ENCODE measurements at places on chromosomes 2 and 18.

GRCh38 chr2:142848023-142848606 lies 29.3 kb upstream of the KYNU start:
- no peak for DNase-seq

DNA sequence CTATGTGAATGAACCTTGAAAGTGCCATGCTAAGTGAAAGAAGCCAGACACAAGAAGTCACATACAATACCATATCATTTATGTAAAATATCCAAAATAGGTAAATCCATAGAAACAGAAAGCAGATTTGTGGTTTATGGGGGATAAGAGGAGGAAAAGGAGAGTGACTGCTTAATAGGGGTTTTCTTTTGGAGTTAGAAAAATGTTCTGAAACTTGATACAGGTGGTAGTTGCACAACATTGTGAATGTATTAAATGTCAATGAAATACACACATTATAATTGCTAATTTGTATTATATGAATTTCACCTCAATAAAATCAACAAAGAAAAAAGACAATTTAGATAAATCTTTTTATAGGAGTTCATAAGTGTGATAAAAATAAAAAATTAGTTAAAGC lies 37.1 kb downstream of the MEMO1 start:
- no peak for DNase-seq

GRCh38 chr2:39176997-39177396 lies 56.1 kb upstream of the SOS1 start:
- no peak for DNase-seq

DNA sequence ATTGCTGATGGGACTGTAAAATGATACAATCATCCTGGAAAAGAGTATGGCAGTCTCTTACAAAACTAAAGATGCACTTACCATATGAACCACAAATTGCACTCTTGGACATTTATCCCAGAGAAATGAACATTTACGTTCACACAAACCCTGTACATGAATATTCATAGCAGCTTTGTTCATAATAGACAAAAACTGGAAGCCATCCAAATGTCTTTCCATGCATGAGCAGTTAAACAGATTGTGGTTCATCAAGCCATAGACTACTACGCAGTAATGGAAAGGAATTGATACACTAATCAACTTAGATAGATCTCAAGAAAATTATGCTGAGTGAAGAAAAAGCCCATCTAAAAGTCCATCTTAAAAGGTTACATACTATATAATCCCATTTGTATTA lies 156.1 kb upstream of the SLC39A10 start:
- DNase-seq, result no peak

DNA sequence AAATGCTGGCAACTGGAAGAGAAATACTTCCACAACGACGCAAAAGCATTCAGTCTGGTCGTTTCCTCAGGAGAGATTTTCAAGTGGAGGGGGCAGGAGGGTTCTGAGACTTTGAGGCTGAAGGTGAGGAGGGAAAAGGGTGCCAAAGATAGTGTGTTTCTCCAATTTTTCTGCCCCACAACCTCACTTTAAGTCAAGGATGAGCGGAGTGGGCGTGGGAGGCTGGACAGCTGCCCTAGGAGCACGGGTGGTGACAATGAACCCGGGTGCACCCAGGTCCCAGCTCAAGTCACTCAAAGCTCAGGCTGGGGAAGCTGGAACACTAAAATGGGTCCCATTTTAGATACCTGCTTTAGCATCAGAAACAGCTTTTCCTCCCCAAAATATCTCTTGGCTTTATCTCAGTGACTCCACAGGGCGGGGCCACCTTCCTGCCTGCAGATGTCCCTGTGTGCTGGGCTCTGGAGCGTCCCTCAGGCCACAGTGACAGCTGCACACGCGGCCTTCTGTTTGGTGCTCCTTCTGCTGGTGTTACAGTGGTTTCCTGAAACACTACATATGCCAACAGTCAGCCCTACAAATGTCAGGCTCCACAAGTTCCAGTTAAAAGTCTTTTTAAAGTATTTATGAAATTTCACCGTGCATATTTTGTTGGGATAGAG lies 1.4 kb upstream of the MBP start:
- peak; percentile 54 for DNase-seq
